ENCODE measurements at places on chromosomes 11 and 22. TPM values are rescaled to one million over a fixed set of nuclear protein-coding genes. Genes with fewer than 3 reads are reported as not detected.

OR10A3 gene
- not detected for total RNA-seq

FGF4 gene
- not detected for total RNA-seq

LRRC56 gene
- total RNA-seq, result 0.85 TPM

MUC5AC gene
- total RNA-seq, result not detected

ANO9 gene
- not detected for total RNA-seq

OR5P2 gene
- not detected for total RNA-seq

CCDC116 gene
- 0.18 TPM for total RNA-seq
